ENCODE measurements at places on chromosomes 5 and 9.

DNA sequence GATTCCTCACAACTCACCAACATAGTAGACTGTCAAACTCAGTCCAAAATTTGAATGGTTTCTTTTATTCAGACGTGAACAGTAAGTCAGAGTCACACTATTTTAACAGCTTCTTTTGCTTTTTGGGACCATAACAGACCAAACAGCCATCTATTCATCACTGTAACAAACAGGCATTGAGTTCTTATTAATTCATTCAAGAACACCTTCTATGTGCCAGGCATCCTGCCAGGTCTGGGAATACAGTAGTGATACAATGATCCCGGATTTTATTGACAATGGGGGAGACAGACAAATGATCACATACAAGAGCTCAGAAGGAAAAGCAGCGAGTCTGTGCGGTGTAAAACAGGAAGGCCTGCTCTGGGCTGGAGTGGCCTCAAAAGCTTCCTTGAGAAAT is 153.3 kb upstream of the ERCC6L2 start:
- no peak for DNase-seq

- DNase-seq: no peak
Observed at GRCh38 chr5:79193643-79194042, 42.3 kb upstream of the JMY start.

GRCh38 chr5:60415443-60415842 is 284.5 kb downstream of the DEPDC1B start:
- no peak for DNase-seq

DNA sequence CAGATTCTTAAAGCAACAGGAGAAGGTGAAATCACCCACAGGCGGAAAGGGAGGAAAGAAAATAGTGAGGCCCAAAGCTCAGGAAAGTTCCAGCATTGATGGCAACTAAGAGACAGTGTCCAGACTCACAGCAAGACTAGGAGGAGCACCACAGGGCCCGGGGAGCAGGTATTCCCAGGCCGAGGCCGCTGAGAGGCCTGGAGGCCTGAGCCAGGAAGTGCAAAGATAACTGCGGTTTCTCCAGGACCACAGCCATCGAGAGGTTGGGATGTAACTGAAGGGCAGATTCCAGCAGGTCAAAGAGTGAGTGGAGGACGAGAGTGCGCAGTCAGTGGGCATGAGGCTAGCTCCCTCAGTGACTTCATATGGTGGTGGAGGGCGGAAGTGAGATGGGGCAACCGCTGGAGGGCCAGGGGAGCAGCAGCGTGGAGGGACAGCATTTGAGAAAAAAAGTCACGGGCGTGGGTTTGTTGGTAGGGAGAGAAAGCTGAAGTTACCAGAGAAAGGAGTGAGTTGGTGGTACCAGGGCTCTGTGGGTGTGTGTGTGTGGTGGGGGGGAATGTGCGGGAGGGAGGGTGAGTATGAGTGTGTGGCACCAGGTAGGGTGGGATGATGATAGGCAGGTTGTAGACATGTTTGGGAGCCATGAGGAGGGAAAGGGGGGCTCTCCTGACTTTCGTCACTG is 89.7 kb downstream of the PSD2 start:
- DNase-seq: no peak

DNA sequence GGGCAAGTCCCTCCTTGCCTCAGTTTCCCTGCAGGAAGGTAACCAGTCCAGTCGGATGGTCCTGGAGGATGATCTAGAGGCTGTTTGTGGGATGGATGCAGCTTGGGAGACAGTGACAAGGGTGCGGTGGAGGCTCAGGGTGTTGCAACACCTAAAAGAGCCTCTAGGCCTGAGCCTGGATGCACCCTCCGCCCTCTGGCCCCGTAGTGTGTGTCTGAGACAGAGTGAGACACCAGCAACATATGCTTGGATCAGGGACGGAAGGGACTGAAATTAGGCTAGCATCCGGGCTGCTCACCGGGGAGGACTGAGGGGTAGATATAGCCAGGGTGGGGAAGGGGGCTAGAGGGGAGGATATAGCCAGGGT is 1.1 kb downstream of the CRAT start:
- DNase-seq: no peak

GRCh38 chr9:21873540-21874221 is 71.2 kb downstream of the MTAP start:
- no peak for DNase-seq

DNA sequence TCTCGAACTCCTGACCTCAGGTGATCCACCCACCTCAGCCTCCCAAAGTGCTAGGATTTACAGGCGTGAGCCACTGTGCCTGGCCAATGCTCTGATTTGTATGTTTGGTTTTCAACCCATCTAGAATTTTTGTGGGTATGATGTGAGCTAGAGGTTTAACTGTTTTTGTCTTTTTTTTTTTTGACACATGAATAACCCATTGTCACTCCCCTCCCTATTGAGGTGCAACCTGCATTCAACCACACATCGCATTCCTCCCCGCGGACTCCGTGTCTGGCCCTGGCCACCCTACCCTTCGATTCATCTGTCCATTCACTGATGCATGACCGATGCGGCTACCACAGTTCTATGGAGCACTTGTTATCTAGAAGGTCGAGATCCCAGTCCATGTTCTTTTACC is 9.5 kb upstream of the FAM163B start:
- DNase-seq: no peak

DNA sequence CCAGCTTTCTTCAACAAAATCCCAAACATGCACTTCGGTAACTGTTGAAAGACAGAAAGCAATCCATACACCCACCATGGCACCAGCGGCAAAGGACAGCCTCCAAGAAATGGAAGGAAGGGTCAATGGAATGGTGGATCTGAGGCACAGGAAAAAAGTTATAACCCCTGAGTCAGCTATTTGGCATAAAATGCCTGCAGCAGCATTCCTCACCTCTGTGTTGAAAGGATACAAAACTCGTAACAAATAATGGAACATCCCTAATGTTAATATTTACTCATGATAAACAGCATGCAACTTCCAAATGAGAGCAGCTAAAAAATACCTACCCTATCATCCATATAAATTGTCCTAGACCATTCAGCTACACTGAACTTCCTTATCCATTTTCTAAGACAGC is 9.4 kb downstream of the FBXW11 start:
- DNase-seq: no peak

DNA sequence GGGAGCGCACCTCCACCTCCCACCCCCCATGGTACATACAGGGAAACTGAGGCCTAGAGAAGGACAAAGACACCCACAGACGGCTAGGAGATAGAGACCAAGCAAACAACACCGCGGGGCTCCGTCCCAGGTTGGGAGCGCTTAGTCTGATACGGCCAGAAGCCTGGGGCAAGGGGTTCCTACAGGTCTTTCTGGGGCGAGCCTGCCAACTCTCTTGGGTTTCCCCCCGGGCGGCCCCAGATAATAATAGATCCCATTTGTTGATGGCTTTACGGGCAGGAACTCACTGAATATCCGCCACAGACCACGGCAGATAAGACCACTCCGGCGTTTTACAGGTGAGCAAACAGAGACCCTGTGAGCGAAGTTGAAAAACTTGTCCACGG is 5.0 kb upstream of the EBF1 start:
- no peak for DNase-seq

DNA sequence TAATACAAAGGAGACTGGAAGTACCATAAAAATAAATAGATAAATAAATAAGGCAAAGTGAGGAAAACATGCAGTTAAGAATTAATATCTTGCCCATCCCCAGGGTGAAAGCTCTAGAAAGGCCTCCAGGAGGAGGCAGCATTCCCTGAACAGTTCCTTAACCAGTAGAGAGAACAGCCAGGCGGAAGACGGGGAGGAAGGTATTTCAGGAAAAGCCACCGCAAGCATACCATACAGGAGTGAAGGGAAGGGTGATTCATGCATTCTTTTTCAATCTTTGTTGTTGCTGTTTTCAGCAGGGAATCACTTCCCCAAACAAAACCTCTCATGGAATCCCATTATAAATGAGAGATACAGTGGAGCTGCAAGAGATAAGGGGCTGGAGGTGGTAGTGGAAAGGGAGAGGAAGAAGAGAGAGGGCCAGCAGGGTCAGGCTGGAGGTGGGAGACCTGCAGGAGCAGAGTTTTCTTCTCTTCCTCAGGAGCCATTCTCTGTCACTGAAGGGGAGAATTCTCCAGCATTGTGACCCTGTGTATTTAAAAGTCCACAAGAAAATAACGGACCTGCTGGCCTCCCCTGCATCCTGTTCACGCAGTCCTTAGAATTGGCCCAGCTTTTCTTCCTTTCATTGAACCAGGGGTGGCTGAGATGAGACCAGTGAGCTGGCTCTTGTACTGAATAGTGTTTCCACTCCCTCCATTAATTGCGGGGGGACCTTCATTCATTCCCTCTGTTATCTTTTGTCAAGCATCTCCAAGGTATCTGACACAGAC is 255.9 kb downstream of the FAM114A2 start:
- no peak for DNase-seq

- DNase-seq: no peak
Observed at GRCh38 chr5:90097082-90097477, 312.5 kb downstream of the CETN3 start.

- DNase-seq: no peak
Observed at GRCh38 chr9:127927201-127927987, 3.2 kb downstream of the PIP5KL1 start.

GRCh38 chr9:96508227-96508940 is 58.4 kb downstream of the HABP4 start:
- DNase-seq: no peak

DNA sequence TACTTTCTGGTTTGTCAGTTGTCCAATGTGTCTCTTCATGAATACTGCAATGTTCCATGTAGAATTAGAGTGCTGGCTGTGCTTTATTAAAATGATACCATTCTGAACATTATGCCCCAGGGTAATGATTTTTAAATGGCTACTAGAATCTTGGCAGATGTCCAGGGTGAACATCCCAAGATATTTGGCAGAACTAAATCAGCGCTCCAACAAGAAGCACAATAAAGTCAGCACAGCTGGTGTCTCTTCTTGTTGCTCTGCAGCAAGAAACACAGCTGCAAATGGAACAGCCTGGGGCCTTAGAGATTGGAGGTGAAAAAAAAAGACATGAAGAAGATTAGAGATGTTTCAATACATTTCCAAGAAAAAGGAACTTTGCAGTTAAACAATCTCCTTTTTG is 248.3 kb downstream of the CDH18 start:
- DNase-seq: no peak

DNA sequence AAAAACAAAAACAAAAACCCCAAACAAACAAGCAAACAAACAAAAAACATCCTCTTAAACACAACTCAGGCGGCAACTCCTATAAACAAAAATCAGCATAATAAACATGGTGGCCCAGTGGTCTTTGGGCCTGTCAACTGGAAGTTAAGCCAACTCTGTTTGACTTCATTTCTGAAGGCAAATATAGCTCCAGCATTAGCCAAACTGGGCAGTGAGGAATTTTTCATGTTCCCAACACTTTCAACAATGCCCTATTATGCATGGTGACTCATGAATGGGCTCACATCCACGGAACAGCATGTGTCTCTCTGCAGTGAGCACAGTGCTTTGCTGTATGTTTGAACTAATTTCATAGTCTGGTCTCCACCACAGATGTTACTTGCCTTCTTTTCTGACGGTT is 143.9 kb upstream of the STC2 start:
- DNase-seq: no peak

GRCh38 chr5:139812323-139812722 is 16.7 kb downstream of the PSD2 start:
- no peak for DNase-seq

DNA sequence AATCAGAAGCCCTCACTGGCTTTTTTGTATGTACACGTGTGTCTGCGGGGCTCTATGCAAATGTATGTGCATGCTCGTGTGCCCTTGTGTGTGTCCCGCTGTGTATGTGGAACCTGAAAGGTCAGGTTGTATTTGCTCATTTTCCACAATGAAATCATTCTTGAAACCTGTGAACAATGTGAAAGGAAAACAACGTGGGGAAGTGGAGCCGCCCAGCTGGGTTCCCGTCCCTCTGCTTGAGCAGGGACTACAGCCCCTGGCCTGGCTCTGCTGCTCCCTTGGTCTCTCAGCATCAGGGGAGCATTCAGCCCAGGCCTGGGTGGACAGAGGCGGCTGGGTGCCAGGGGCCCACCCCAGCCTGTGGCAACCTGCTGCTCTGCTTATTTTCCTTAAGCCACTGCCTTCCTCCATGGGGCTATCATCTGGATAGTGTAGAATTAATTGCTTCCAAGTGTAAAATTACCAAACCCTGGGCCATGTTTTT is 3.0 kb downstream of the ECSCR start:
- no peak for DNase-seq
